Fibroblast of pulmonary artery (primary cell): ENCODE measurements at places on chromosomes 2 and 18.

GRCh38 chr2:23213196-23213595, 171.8 kb upstream of the KLHL29 start:
- no peak for DNase-seq

DNA sequence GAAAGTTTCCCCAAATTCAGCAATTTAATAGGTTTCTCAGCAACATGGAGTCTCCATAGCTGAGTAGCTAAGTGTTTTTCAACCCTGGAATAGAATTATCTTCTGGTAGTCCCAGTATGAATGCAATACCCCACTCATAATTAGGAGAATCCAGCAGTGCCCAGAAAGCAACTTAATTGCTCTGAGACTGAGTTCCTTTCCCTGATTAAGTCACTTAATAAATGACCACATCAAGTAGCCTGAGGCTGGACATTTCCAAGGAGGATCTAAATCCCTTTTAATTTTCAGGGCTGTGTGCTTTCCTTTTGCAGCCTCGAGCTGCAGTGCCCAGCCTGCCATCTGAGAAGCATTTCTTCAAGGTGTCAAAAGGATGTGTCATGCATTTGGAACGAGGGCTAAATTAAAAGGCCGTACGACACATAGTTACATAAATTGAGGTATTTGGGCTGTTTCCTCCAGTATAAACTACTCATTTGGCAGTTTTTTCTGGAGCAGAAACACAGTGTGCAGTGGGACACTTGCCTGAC, 17.7 kb upstream of the SIX2 start:
- DNase-seq = no peak

DNA sequence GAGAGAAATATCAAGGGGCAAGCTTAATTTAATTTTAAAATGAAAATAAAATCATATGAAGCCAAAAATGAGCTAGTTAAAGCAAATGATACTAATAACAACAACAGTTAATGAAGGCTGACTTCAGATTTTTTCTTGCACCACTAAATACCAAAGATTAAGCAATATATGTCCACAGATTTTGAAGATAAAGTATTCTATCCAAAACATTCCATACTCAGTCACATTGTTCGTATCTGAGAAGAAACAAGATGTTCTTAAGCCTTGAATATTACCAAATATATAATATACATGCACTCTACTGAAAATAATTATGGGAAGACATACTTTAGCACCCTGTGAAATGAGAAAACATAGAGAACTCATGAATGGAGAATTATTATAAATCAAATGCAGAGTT, 593.3 kb upstream of the SYT4 start:
- DNase-seq = peak; percentile 14

GRCh38 chr2:60962528-60962927, 55.0 kb upstream of the PEX13 start:
- no peak for DNase-seq

DNA sequence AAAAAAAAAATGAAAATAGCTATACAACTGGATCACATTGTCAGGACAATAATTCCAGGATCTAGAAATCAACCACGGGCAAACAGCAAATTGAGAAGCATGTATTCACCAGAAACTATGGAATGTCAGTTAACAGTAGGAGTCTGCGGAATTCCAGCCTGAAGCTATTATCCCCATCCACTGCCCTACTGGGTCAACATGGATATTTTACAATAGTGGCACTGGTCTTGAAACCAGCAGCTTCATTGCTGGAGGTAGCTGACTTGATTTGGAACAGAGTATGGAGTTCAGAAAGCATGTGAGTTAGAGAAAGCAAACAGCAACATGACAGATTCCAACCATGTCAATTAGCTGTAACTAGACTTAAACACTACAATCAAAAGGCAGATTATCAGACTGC, 55.7 kb upstream of the PDE1A start:
- no peak for DNase-seq

GRCh38 chr18:76121011-76121410, 374.0 kb downstream of the ZNF516 start:
- DNase-seq = no peak

- no peak for DNase-seq
These were observed 57.2 kb downstream of the TTC39C start for GRCh38 chr18:24071779-24072178.

DNA sequence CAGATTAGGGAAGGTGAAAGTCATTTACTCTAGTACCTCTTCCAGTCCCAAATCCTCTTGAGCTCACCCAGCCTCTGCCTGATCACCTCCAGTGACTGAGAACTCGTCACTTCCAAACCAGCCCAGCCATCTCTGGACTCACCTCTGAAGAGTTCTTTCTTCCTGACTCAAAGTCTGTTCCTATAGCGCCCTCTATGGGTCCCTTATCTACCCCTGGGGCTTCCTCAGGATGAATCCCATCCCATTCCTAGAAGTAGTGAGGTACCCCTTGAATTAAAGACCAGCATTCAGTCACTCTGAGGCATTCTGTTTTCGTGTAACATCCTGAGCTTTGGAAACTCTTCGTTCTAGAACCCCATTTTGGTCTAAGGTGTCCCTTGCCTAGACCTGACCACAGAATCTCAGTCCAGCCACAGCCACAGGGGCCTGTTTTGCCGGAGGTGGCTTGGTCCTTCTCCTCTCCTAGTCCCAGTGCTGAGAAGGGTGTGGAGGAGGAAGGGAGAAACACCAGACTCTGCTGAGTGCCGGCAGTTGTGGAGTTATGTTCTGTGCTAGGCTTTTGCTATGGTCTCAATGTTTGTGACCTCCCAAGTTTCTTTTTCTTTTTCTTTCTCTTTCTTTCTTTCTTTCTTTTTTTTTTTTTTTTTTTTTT, 32.7 kb downstream of the SIX3 start:
- peak; percentile 55 for DNase-seq

DNA sequence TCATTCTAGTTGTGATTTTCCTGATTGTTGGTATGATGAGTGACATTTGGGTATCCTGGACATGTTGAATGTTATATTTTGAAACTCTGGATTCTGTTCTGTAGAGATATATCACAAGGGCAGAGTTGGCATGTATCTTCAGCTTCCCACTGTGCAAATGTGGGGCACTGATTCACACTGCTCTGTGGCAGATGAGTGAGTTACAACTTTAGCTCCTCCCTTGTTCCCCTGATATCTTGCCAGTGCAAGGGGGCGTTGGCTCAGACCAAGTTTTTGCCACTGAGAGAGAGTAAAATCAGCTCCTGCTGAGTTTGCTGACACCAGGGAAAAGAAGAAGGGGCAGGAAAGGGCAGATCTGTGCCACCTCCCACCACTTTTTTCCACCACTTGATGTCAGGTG, 199.6 kb upstream of the MMADHC start:
- DNase-seq = no peak

GRCh38 chr2:142241016-142241415, 110.2 kb upstream of the LRP1B start:
- DNase-seq = no peak

GRCh38 chr2:229920011-229920641, 1.7 kb downstream of the TRIP12 start:
- DNase-seq = peak; percentile 24

GRCh38 chr2:200172521-200172920, 134.0 kb upstream of the SPATS2L start:
- no peak for DNase-seq

DNA sequence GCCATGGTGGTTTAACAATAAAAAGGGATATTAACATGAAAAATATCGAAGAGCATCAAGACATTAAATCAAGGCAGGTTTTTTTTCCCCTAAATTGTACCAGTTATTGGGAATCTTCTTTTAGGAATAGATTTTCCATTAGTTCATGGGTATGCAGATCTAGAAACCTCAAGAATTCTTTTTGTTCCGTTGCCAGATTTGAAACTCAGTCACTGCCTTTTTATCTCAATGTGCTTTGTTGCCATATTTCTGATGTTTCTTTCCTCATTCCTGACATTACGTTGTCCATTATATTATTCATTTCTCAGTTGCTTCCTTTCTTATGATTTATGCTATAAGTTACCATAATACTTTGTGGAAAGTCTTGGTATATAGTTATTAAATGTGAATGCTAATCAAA, 162.2 kb downstream of the CD226 start:
- DNase-seq = peak; percentile 50

GRCh38 chr2:9593925-9594324, 36.9 kb downstream of the YWHAQ start:
- DNase-seq = no peak

DNA sequence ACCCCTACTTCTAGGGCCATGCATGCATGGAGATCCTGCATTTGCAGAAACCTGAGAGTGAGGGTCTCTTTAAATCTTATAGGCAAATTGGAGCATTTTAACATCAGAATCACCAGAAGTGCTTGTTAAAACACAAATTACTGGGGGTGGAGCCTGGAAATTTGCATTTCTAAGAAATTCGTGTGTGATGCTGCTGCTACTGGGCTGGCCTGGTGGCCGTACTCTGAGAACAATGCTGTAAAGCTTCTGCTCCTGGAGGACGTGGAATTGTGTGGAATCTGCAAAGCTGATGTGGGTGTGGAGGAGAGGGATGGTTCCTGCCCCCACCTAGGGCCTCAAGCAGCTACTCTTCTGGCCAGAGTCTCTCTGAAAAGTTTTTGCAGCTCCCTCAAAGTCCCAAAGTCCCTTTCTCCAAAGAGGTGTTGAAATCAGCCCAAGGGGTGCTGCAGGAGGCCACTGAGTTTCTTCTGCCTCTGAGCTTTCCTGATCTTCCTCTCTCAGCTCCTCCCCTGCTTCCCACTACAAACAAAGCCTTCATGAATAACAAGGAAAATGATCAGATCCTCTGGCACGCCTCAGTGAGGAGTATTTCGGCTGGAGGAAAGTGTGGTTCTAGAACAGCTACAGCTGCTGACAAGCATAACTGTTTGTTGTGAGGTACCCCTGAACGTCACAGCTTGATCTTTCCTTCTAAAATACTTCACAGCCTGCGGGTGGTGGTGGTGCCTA, 508.3 kb downstream of the CNTNAP5 start:
- DNase-seq = no peak

DNA sequence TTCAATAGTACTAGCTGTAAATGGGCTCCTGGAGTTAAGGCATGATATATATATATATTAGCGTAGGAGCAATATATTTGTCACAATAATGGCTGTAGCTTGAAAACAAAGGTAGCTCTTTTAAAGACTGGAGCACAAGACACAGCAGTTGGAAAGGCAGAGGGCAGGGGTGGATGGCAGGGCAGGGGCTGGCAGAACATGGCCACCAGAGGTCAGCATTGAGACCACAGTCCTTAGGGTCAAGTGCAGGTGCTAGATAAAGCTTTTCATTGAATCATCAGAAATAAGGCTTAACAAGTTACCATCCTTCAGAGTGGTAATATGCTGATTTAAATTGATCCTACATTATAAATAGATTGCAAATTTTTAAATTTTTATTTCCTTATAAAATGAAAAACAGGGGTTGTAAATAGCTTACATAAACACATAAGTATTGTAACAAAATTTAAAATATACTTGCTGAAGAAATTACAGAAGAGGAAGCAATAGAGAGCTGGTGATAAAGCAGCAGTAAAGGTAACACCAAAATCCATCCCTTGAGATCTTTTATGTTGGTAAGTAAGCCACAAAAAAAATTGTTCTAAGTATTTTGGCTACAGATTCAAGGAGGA, 161.2 kb upstream of the PIEZO2 start:
- DNase-seq = peak; percentile 57

- DNase-seq = no peak
These were observed 597.5 kb upstream of the NRXN1 start for GRCh38 chr2:51629406-51629805.

- no peak for DNase-seq
These were observed 24.0 kb downstream of the PRKAG3 start for GRCh38 chr2:218807626-218808025.

DNA sequence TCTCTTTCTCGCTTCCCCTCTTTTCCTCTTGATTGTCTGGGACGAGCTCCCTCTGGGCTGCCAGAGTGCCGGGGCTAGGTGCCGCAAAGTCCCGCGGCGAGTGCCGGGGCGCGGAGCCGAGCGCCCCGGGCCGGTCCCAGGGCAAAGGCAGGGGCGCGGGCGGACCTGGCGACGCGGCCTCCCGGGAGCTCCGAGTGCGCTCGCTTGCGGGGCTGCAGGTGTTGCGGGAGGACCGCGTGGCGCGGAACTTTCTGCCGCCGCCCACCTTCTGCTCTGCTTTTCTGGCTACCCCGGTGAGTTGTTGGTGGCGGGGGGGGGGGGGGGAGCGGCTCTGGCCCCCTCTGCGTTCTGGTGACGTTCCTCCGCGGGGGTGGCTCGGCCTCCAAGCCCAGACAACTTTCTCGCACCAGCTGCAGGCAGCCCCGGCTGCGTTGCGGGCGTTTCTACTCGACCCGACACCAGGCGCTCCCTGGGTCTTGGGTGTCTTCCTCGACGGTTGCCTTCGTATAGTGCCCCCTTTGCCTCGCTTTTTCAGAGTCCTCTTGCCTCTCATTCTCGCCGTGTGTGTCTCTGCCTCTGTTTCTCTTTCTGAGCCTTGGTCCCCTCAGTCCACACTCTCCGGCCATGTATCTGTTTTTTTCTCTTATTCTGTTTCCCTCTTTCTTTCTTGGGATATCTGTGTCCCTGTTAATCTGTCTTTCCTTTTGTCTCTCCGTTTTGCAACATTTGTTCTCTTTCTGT, 759 bp downstream of the GALNT13 start:
- no peak for DNase-seq

DNA sequence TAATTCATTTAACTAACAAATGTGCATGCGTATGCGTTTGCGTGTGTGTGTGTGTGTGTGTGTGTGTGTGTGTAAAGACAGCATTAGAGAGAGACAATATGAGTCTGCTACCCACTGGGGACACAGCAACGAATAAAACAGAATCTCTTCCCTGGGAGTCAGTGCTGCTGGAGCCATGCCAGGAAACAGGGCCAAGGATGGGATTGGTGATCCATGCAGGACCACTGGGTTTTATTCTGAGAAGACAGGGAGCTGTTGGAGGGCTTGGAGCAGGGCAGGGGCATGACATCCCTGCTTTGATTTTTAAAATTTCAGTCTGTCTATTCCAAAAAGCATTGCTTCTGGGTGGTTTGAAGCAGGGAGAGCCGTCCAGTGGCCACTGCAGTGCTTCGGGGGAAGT, 62.9 kb downstream of the PDCL3 start:
- DNase-seq = no peak

DNA sequence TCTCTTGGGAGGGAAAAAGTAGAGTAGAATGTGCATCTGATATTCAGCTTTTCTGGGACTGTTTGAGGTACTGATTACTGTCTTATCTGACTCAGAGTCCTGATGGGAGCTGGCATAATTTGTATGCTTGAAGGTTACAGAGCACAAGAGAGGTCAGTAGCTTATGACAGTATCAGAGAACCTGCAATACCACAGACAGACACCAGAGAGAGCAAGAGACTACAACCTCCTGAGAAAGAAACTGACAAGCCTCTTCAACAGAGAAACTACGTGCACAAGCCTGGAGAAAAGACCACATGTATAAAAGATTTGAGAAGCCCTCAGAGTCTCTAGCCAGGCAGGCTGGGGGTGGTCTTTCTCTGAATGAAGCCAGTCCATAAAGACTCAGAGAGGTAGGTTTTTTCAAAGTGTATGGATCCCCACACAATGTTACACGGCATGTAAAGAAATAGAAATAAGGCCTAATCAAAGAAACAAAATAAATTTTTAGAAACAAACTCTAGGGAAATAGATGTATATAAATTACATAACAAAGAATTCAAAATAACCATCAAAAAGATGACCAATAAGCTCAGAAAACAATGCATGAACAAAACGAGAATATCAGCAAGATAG, 568.3 kb downstream of the LRRTM4 start:
- peak; percentile 59 for DNase-seq

- no peak for DNase-seq
These were observed 23.1 kb upstream of the CHAC2 start for GRCh38 chr2:53744395-53745065.

GRCh38 chr18:49819823-49820671, 6.7 kb upstream of the ACAA2 start:
- no peak for DNase-seq
